PC-3 (cell line): ENCODE measurements at places on chromosomes 12 and 14. TPM values are rescaled to one million over a fixed set of nuclear protein-coding genes. Genes with fewer than 3 reads are reported as not detected.

- no peak overlapping the region for H3K27ac ChIP-seq
- no peak overlapping the region for H3K4me3 ChIP-seq
- H3K27me3 ChIP-seq = no peaks in the 10 kb centered on the region
- H3K4me1 ChIP-seq = no peaks in the 10 kb centered on the region
- no peak for DNase-seq
- H3K36me3 ChIP-seq = no peaks in the 10 kb centered on the region
These were observed 9.4 kb downstream of the AKT1 start for GRCh38 chr14:104786091-104786586.

- DNase-seq = no peak
- H3K36me3 ChIP-seq = no peaks in the 10 kb centered on the region
These were observed 112.7 kb downstream of the SCARB1 start for GRCh38 chr12:124750787-124751471.

DNA sequence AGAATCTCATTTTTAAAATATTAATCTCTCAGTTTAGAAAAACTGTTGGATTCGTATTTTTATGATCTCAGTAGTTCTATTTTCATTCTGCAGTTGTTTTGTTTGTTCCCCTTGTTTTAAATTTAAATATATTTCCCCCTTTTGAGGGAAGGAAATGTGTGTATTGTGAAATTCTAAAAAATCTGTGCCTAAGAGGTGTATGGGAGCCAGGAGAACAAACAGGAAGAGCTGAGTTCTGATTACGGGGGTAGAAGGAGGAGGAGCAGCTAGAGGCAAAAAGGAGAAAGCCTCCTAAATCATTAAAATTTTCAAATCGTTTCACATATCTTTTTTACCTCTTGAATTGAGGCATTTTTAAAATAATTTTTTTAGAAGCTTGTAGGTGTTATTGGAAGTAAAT, 2.3 kb downstream of the RDH12 start:
- H3K27ac ChIP-seq = no peak overlapping the region
- DNase-seq = no peak
- no peaks in the 10 kb centered on the region for H3K27me3 ChIP-seq
- H3K4me3 ChIP-seq = no peak overlapping the region
- no peaks in the 10 kb centered on the region for H3K36me3 ChIP-seq

DNA sequence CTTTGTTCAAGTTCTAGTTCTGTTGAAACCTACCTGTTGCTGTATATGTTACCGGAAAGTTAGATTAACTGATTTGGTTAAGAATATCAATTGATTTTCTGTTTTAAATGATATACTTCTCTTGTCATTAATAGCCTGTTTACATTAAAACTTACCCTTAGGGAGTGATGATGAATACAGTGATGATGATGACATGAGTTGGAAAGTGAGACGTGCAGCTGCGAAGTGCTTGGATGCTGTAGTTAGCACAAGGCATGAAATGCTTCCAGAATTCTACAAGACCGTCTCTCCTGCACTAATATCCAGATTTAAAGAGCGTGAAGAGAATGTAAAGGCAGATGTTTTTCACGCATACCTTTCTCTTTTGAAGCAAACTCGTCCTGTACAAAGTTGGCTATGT, 33.0 kb downstream of the CAND1 start:
- H3K36me3 ChIP-seq = peaks cover 76% of the 10 kb centered on the region
- H3K27me3 ChIP-seq = no peaks in the 10 kb centered on the region
- H3K4me3 ChIP-seq = no peak overlapping the region
- no peak overlapping the region for H3K27ac ChIP-seq

DNA sequence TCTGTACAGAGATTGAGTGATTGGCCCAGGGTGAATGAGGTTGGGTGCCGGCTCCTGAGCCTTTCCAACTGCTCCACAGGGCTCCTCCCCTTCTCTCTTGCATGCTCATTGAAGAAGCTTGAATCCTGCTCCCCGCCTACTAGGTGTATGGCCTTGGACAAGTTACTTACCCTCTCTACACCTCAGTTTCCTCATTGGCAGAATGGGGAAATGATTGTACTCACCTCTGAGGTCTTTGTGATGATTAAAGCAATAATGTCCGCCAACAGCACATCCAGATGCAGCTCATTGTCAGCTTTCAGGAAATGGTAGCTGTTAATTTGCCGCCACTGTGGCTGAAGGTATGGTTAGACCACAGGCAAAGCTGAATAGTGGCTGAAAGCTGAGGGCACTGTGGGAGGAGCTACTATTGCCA, 174.1 kb downstream of the CRADD start:
- H3K27me3 ChIP-seq = no peaks in the 10 kb centered on the region
- H3K4me3 ChIP-seq = no peak overlapping the region
- H3K27ac ChIP-seq = no peak overlapping the region
- H3K4me1 ChIP-seq = no peaks in the 10 kb centered on the region
- no peak for DNase-seq
- no peaks in the 10 kb centered on the region for H3K36me3 ChIP-seq

- DNase-seq = no peak
- no peak overlapping the region for H3K27ac ChIP-seq
- H3K4me1 ChIP-seq = no peaks in the 10 kb centered on the region
- no peak overlapping the region for H3K4me3 ChIP-seq
- H3K27me3 ChIP-seq = peaks cover 27% of the 10 kb centered on the region
- H3K36me3 ChIP-seq = no peaks in the 10 kb centered on the region
These were observed 5.1 kb upstream of the TUNAR start for GRCh38 chr14:95871531-95871930.

- no peaks in the 10 kb centered on the region for H3K36me3 ChIP-seq
- H3K27me3 ChIP-seq = no peaks in the 10 kb centered on the region
- DNase-seq = no peak
- H3K4me1 ChIP-seq = no peaks in the 10 kb centered on the region
These were observed 20.2 kb upstream of the P2RX7 start for GRCh38 chr12:121112496-121112895.

GRCh38 chr12:29962276-29963035, 178.7 kb upstream of the TMTC1 start:
- no peak overlapping the region for H3K4me3 ChIP-seq
- DNase-seq = no peak
- H3K27me3 ChIP-seq = no peaks in the 10 kb centered on the region
- no peaks in the 10 kb centered on the region for H3K4me1 ChIP-seq

CCDC177 gene
- not detected in 2 replicates for total RNA-seq

PTHLH gene
- total RNA-seq = 383 and 414 TPM in 2 replicates

PPP1R1A gene
- total RNA-seq = not detected in 2 replicates

CNTN1 gene
- not detected in 2 replicates for total RNA-seq

DDX47 gene
- 58.9 and 59.0 TPM in 2 replicates for total RNA-seq

NEUROD4 gene
- not detected in 2 replicates for total RNA-seq

GALC gene
- total RNA-seq = 0.18 and 0.40 TPM in 2 replicates

POU6F1 gene
- total RNA-seq = 0.17 and 6.9 TPM in 2 replicates

FAM234B gene
- 3.1 and 3.3 TPM in 2 replicates for total RNA-seq

KERA gene
- total RNA-seq = not detected in 2 replicates

ITGB7 gene
- total RNA-seq = 1.9 and 3.4 TPM in 2 replicates
